Vagina (tissue), 2 donors: ENCODE measurements at places on chromosomes 6 and 20. TPM values are rescaled to one million over a fixed set of nuclear protein-coding genes. Genes with fewer than 3 reads are reported as not detected.

Gene UNC5CL
- total RNA-seq: 0.25 TPM

Gene RGS17
- total RNA-seq: 0.25 TPM

Gene OPRM1
- total RNA-seq: 0.98 TPM

Gene CALHM4
- not detected for total RNA-seq

Gene ULBP3
- total RNA-seq: 1.7 TPM

Gene TINAG
- total RNA-seq: not detected

Gene SRMS
- total RNA-seq: not detected

Gene FAM217A
- not detected for total RNA-seq

GRCh38 chr6:6725468-6726209 is 137.1 kb downstream of the LY86 start:
- H3K4me3 ChIP-seq: no peak overlapping the region
- no peaks in the 10 kb centered on the region for H3K27me3 ChIP-seq
- H3K27ac ChIP-seq: peak overlapping the region; percentile 82
- DNase-seq: no peak

GRCh38 chr6:18317850-18318249 is 53.5 kb upstream of the DEK start:
- no peaks in the 10 kb centered on the region for H3K36me3 ChIP-seq
- no peaks in the 10 kb centered on the region for H3K27me3 ChIP-seq
- no peak for DNase-seq

- no peak overlapping the region for H3K27ac ChIP-seq
- no peaks in the 10 kb centered on the region for H3K36me3 ChIP-seq
- no peak overlapping the region for H3K4me3 ChIP-seq
- DNase-seq: no peak
- no peaks in the 10 kb centered on the region for H3K27me3 ChIP-seq
Observed at GRCh38 chr6:73116330-73116729, 109.0 kb downstream of the KHDC1L start.

GRCh38 chr6:112773187-112773586 is 426.1 kb downstream of the RFPL4B start:
- H3K36me3 ChIP-seq: no peaks in the 10 kb centered on the region
- H3K27ac ChIP-seq: no peak overlapping the region
- DNase-seq: no peak
- H3K4me3 ChIP-seq: no peak overlapping the region
- H3K27me3 ChIP-seq: no peaks in the 10 kb centered on the region
- H3K4me1 ChIP-seq: no peaks in the 10 kb centered on the region

DNA sequence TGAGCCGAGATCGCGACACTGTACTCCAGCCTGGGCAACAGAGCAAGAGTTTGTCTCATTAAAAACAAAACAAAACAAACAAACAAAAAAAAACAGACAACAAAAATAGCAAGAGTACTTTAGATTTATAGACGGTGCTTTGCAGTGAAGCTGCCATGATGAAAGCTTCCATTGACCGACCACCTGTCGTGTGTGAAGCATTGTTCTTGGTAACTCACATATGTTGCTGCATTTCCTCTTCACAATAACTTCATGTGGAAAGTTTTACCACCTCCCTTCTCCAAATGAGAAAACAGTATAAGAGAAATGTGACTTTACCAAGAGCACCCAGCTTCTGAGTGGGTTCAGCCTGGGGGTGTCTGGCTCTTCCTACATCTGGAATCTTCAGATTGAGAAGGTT is 56.4 kb upstream of the PTGIS start:
- H3K27me3 ChIP-seq: no peaks in the 10 kb centered on the region
- H3K4me3 ChIP-seq: no peak overlapping the region
- no peak for DNase-seq
- no peaks in the 10 kb centered on the region for H3K4me1 ChIP-seq
- no peaks in the 10 kb centered on the region for H3K36me3 ChIP-seq
- no peak overlapping the region for H3K27ac ChIP-seq

- no peaks in the 10 kb centered on the region for H3K4me1 ChIP-seq
- H3K4me3 ChIP-seq: no peak overlapping the region
Observed at GRCh38 chr20:63085151-63085861, 78.5 kb upstream of the BHLHE23 start.

GRCh38 chr6:45415788-45416518 is 38.2 kb upstream of the SUPT3H start:
- H3K27ac ChIP-seq: no peak overlapping the region
- no peaks in the 10 kb centered on the region for H3K36me3 ChIP-seq
- H3K4me1 ChIP-seq: peaks cover 18% of the 10 kb centered on the region
- no peak for DNase-seq
- no peak overlapping the region for H3K4me3 ChIP-seq

- no peaks in the 10 kb centered on the region for H3K27me3 ChIP-seq
- H3K4me3 ChIP-seq: peak within 1 kb of the TSS; percentile 73
Observed at GRCh38 chr6:25278914-25279747, at the start of gene CARMIL1. Gene CARMIL1 (plus strand): TSS chr6:25279374. CDS start chr6:25279796, 422 bp downstream.

DNA sequence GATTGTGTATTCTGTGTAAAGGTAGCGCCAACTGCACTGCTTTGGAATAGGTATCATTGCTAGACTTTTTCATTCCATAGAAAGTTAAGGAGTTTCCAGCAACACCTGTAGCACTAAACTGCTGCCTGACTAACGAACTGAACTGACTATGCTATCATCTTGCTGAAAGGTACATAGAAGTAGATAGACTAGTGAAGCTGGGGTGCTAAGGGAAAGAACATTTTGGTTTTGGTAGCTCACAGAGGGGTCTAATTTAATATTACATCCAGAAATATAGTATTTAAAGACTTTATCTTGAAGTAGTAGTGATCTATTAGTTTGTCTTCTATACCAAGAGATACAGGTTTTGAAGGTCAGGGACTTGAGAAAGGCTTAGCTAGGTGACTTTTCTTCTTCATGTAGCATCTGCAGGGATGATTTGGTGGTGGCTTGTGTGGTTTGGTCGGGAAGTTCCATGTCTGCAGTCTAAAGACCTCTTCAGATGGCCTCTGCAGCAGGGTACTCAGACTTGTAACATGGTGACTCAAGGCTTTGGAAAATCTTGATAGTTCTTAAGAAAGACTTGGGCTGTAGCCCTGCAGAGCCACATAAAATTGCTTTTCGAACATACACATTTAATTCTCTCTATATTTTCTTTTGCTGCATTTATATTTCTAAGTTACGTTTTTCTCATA is 10.2 kb downstream of the SENP6 start:
- no peaks in the 10 kb centered on the region for H3K27me3 ChIP-seq
- H3K27ac ChIP-seq: peak overlapping the region; percentile 66
- H3K4me1 ChIP-seq: peaks cover 71% of the 10 kb centered on the region
- H3K4me3 ChIP-seq: no peak overlapping the region
- no peak for DNase-seq

DNA sequence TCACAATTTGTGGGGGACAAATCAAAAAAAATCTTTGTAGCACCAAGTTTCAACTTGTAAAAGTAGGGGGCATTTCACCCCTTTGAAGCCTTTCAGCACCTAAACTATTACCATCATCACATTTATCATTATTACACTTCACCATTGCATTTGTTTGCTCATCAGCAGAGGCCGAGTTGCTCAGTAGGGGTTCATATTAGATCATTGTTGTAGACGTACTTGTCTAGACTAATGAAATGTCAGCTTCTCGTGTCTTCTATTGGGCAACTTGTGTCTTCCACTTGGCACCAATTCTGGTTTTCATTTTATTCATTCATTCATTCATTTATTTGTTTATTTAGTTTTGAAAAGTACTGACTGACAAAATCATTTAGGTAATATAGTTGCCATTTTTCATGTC is 338.3 kb upstream of the KCNQ5 start:
- no peaks in the 10 kb centered on the region for H3K27me3 ChIP-seq
- no peak for DNase-seq
- H3K4me3 ChIP-seq: no peak overlapping the region
- no peaks in the 10 kb centered on the region for H3K4me1 ChIP-seq
- no peak overlapping the region for H3K27ac ChIP-seq

- DNase-seq: no peak
- peak overlapping the region; percentile 49 for H3K27ac ChIP-seq
- peaks cover 4% of the 10 kb centered on the region for H3K4me1 ChIP-seq
- no peaks in the 10 kb centered on the region for H3K36me3 ChIP-seq
Observed at GRCh38 chr6:138012682-138013081, 94.5 kb downstream of the PERP start.

- H3K4me1 ChIP-seq: no peaks in the 10 kb centered on the region
- no peak overlapping the region for H3K27ac ChIP-seq
- H3K27me3 ChIP-seq: no peaks in the 10 kb centered on the region
- DNase-seq: no peak
Observed at GRCh38 chr6:159099961-159100360, 55.2 kb upstream of the TAGAP start.

DNA sequence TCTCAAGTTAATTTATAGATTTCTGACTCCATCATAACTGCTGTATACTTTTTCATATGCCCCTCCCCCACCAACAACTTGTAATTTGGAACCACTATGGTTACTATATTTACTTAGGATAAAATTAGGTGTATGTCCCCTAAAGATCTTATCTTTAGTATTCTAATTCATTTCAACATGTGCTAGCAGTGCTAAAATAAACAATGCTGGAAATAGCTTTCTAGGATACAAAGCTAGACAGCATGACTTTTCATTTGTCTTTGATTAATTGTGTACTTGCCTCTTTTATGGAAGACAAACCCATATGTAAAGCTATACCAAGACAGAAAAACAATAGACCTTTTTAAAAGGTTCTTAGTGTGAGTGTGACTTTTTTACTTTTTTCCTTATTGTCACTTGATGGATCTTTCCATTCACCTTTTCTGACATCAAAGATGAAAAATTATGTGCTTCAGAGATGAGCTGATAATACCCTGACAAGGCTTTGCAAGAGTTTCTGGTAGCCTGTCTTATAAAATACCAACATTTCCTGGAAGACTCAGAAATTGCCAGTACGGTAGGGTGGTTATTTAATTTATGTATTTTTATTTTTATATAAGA is 31.2 kb upstream of the POPDC3 start:
- no peaks in the 10 kb centered on the region for H3K4me1 ChIP-seq
- no peaks in the 10 kb centered on the region for H3K27me3 ChIP-seq
- no peak overlapping the region for H3K4me3 ChIP-seq
- no peak for DNase-seq
- no peak overlapping the region for H3K27ac ChIP-seq
- no peaks in the 10 kb centered on the region for H3K36me3 ChIP-seq

DNA sequence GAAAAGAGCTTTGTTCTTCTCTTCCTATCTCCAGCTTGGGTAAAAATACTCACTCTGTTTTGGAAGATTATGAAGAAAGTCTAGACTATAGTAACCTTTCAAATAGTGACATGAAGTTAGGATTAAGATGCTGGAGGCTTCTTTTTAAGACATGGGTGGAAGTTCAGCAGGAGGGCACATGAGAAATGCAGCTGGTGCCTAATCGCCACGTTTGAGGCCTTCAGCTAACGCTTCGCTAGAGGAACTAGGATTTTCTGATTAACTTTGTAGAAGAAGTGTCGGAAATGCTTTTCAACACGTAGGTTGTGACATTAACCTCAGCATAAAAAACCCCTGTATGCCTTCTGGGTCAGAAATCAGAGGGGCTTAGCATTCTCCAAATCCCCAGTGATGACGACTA is 348.1 kb upstream of the MAP3K7 start:
- no peaks in the 10 kb centered on the region for H3K4me1 ChIP-seq
- no peak overlapping the region for H3K4me3 ChIP-seq
- H3K27ac ChIP-seq: no peak overlapping the region
- no peaks in the 10 kb centered on the region for H3K27me3 ChIP-seq
- H3K36me3 ChIP-seq: no peaks in the 10 kb centered on the region
- no peak for DNase-seq

- H3K27me3 ChIP-seq: no peaks in the 10 kb centered on the region
- H3K4me3 ChIP-seq: no peak overlapping the region
- H3K27ac ChIP-seq: no peak overlapping the region
- DNase-seq: no peak
- peaks cover 6% of the 10 kb centered on the region for H3K4me1 ChIP-seq
- no peaks in the 10 kb centered on the region for H3K36me3 ChIP-seq
Observed at GRCh38 chr20:35893942-35894341, 60.4 kb downstream of the SCAND1 start.

GRCh38 chr6:137697267-137697938 is 169.7 kb upstream of the TNFAIP3 start:
- no peaks in the 10 kb centered on the region for H3K36me3 ChIP-seq
- no peak overlapping the region for H3K4me3 ChIP-seq
- H3K4me1 ChIP-seq: peaks cover 21% of the 10 kb centered on the region
- no peak for DNase-seq
- H3K27me3 ChIP-seq: no peaks in the 10 kb centered on the region

DNA sequence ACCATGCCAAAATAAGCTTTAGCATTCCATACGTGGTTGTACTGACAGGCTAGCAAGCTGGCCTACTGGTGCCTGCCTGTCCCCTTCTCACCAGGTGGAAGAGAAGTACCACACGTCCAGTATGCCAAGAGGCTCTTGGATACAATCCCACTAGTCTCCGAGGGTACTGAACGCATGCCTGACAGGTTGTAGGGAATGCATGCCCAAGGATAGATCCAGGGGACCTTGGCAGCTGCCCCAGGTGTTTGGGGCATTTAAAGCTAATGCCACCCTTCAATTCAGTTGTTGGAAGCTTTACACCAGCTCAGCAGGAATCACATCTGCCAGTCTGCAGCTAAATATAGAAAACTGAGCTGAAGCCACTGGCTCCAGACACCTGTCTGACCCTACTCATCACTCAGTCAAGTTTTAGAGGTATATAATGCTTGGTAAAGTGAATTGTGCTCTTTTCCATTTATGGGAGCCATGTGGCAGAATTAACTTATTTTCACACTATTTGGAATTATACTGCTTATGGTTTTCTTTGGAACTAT is 4.9 kb downstream of the TUBB2B start:
- H3K4me3 ChIP-seq: no peak overlapping the region
- no peaks in the 10 kb centered on the region for H3K27me3 ChIP-seq
- no peak for DNase-seq
- no peak overlapping the region for H3K27ac ChIP-seq
- no peaks in the 10 kb centered on the region for H3K36me3 ChIP-seq
- H3K4me1 ChIP-seq: peaks cover 16% of the 10 kb centered on the region

DNA sequence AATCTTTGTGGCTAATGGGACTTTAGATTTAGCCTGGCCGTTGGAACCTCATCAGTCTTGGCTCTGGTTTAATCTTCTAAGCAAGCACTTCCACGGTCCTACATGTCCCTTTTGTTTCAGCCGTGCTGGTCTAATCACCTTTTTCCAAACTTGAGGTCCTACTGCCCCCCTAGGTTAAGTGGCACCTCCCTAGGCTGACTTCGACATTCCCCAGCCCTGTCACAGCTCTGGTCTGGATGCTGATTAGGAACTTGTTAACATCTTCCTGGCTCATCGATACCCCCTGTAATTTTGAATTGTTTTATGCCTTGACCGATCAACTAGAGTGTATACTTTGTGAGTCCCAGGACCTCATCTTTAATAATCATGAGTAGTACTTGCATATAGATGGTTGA is 56.6 kb downstream of the OTOR start:
- no peak for DNase-seq
- H3K4me3 ChIP-seq: no peak overlapping the region
- H3K27me3 ChIP-seq: no peaks in the 10 kb centered on the region
- H3K36me3 ChIP-seq: no peaks in the 10 kb centered on the region
